ENCODE measurements at places on chromosomes 11 and 22.

- DNase-seq, result no peak
Observed at GRCh38 chr11:43367382-43368178, 8.9 kb downstream of the TTC17 start.

GRCh38 chr22:46111645-46112306 is 38.5 kb upstream of the PPARA start:
- no peak for DNase-seq

- no peak for DNase-seq
Observed at GRCh38 chr11:132278801-132279574, 908.6 kb downstream of the NTM start.

- DNase-seq, result no peak
Observed at GRCh38 chr11:34068111-34068510, 16.6 kb downstream of the CAPRIN1 start.

DNA sequence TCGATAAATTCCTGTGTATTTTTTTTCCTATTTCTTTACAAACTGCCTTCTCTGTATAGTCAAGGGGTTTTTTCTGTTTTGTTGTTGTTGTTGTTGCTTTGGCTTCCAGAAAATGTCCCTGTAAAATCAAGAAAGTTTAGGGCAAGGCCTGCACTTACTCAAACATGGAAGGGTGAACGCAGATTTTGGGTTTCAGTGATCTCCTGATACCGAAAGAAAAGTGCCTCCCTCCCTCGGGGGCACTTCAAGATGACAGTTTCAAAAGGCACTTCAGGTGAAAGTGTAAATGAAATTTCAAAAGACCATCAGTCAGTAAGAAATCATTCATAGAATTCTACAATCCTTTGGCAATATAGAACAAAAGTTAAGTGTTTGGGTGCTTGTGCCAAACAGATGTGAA is 43.4 kb upstream of the TMPRSS4 start:
- DNase-seq, result no peak

Measured in RWPE1 (cell line).